ENCODE measurements at places on chromosomes 16 and 17. TPM values are rescaled to one million over a fixed set of nuclear protein-coding genes. Genes with fewer than 3 reads are reported as not detected.

The KCNJ18 gene
- not detected for total RNA-seq

The TMC8 gene
- 2.0 TPM for total RNA-seq

- no peaks in the 10 kb centered on the region for H3K36me3 ChIP-seq
- peaks cover 6% of the 10 kb centered on the region for H3K4me1 ChIP-seq
Measured at GRCh38 chr16:48613061-48613957, 3.3 kb upstream of the N4BP1 start.

DNA sequence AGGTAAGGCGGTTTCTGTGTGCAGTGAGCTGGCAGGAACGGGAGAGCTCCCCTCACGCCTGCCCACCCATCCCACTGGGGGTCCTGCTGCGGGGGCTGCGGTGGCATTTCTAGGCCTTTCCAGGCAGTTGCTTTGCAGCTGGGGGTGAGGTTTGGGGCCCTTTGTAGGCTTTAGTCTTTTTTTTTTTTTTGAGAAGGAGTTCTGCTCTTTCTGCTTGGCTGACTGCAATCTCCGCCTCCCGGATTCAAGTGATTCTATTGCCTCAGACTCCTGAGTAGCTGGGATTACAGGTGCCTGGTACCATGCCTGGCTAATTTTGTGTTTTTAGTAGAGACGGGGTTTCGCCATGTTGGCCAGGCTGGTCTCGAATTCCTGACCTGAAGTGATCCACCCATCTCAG is 11.1 kb downstream of the TSC2 start:
- no peaks in the 10 kb centered on the region for H3K27me3 ChIP-seq
- H3K27ac ChIP-seq = no peak overlapping the region
- DNase-seq = no peak
- peaks cover 7% of the 10 kb centered on the region for H3K36me3 ChIP-seq
- no peaks in the 10 kb centered on the region for H3K4me1 ChIP-seq

DNA sequence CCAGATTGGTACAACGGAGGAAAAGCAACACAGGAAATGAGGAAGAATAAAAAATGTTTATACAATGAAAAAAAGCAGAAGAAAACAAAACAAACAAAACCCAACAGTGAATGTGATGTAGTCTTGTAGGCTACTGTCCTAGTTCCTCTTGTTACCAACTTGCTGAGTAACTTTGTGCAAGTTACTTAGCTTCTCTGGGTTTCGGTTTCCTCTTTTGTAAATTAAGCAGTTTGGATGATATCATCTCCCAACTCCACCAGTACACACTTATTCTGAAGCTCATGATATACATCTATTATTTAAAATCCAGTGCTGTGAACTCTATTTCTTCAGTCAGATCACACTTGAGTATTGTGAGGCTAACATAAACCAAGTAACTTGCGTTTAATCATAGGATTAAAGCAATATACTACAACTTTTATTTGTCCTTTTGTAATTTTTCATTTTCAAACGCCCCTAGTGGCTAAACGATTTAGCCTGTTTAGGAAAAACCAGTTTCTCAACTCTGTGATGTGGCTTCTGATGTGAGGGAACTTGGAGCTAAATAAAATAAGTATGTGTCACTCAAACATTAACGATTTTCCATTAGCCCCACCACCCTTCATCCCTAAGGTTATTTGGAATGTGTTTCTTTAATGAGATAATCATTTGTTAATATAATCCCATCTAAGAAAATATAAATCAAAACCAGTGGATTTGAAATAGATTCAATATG is 1.4 kb upstream of the UNK start:
- H3K4me3 ChIP-seq = no peak overlapping the region
- H3K27me3 ChIP-seq = no peaks in the 10 kb centered on the region
- no peak for DNase-seq
- peaks cover 7% of the 10 kb centered on the region for H3K4me1 ChIP-seq

- peaks cover 48% of the 10 kb centered on the region for H3K4me1 ChIP-seq
- peaks cover 13% of the 10 kb centered on the region for H3K36me3 ChIP-seq
- no peak overlapping the region for H3K27ac ChIP-seq
- no peak for DNase-seq
- no peak overlapping the region for H3K4me3 ChIP-seq
Measured at GRCh38 chr16:87851141-87851587, 18.1 kb downstream of the SLC7A5 start.

DNA sequence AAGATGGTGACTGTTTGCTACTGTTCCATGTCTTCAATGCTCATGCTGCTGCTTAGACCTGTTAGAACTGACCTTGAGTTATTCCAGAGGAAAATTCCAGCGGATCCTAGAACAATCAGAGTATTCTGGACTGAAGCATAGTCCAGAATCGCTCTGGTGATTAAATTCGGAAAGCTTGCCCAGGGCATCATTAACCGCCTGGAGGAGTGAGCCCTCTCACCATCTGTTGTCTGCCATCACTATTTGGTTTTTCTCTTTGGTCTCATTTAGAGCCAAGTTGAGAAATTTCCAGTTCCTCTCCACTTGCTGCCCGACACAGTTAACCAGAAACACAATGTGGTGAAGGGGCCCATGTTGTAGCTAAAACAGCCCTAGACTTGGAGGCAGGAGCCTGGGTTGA is 104.1 kb downstream of the BMERB1 start:
- no peaks in the 10 kb centered on the region for H3K36me3 ChIP-seq
- H3K4me3 ChIP-seq = no peak overlapping the region
- no peak overlapping the region for H3K27ac ChIP-seq
- H3K27me3 ChIP-seq = no peaks in the 10 kb centered on the region

DNA sequence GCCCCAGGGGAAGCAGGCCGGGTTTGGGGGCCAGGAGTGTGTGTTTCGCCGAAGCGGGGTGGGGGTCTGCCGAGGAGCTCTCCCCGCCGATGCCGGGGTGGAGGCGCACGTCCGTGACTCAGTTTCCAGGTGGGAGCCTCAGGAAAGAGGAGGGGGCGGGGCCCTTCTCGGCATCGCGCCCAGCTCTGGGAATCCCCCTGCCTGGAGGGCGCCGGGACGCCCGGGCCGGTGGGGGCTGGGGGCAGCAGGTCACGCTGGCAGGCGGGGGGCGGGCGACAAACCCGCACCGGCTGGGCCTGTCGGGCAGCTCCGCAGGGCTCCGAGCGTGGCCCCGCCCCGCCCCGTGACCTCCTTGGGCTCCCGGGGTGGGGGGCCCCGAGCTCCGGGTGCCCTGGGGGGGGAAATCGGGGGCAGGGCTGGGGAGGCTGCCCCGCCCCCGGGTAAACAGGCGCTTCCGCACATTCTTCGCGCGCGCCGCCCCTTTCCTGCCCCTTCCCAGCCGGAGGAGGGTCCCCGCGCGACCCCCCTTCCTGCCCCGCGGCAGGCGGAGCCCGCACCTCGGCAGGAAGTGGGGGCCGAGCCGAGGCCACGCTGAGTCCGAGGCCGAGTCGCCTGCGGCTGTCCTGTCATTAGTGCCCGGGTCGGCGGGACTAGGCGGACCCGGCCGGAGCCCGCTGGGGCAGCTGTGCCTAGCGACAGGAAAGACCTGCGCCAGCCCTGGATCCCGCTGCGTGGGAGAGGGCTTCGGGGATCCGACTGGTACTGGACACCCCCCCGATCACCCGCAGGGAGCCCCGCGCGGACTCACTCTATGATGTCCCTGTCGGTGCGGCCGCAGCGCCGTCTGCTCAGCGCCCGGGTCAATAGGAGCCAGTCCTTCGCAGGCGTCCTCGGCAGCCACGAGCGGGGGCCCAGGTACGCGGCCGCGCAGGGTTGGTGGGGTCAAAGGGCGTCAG is 9.3 kb downstream of the RIPOR1 start:
- no peak for DNase-seq
- H3K27me3 ChIP-seq = peaks cover 86% of the 10 kb centered on the region
- peak overlapping the region; percentile 47 for H3K4me3 ChIP-seq
- H3K27ac ChIP-seq = no peak overlapping the region

- DNase-seq = no peak
- H3K27ac ChIP-seq = no peak overlapping the region
- H3K4me1 ChIP-seq = peaks cover 6% of the 10 kb centered on the region
- no peaks in the 10 kb centered on the region for H3K27me3 ChIP-seq
- H3K4me3 ChIP-seq = no peak overlapping the region
- H3K36me3 ChIP-seq = no peaks in the 10 kb centered on the region
Measured at GRCh38 chr17:51741458-51741857, 417.1 kb downstream of the CA10 start.

GRCh38 chr16:85649411-85650134 is 36.5 kb downstream of the GSE1 start:
- H3K27me3 ChIP-seq = no peaks in the 10 kb centered on the region
- peaks cover 5% of the 10 kb centered on the region for H3K4me1 ChIP-seq
- peaks cover 2% of the 10 kb centered on the region for H3K36me3 ChIP-seq
- H3K27ac ChIP-seq = no peak overlapping the region
- H3K4me3 ChIP-seq = no peak overlapping the region

DNA sequence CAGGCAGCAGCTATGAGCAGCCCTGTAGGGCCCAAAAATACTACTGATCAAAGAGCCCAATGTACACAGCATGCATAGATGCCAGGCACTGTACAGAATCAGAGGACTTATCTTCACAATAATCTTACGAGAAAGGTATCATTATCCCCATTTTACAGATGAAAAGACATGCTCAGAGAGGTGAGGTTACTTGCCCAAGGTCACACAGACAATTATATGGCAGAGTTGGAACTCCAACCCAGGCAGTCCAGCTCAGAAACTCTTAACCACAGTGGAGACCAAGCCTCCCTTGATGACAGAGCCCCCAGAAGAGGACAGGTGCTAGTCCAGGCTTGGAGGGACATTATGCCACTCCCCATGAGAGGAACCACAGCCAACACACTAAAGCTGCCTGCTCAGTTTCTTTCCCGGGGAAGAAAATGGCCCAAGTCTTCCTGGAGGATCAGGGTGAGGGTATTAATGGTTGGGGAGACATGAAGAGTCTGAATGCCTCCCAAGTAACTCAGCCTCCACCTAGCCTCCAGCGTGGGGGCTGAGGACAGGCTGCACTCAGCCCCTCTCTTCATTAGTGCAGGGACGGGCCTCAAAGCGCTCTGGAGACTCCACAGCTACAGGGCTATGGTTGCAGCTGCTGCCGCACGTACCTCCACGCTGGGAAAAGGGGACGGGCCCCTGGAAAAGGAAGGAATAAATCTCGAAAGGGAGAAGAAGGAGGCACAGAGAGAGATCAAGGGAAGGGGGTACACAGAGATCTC is 826 bp downstream of the UNC119 start:
- no peak overlapping the region for H3K27ac ChIP-seq
- H3K4me1 ChIP-seq = no peaks in the 10 kb centered on the region
- H3K36me3 ChIP-seq = peaks cover 4% of the 10 kb centered on the region
- peak overlapping the region; percentile 89 for H3K4me3 ChIP-seq
- DNase-seq = no peak

- H3K27ac ChIP-seq = no peak overlapping the region
- no peaks in the 10 kb centered on the region for H3K36me3 ChIP-seq
- H3K4me1 ChIP-seq = peaks cover 13% of the 10 kb centered on the region
- no peak for DNase-seq
Measured at GRCh38 chr16:531494-532125, 4.1 kb downstream of the CAPN15 start.

DNA sequence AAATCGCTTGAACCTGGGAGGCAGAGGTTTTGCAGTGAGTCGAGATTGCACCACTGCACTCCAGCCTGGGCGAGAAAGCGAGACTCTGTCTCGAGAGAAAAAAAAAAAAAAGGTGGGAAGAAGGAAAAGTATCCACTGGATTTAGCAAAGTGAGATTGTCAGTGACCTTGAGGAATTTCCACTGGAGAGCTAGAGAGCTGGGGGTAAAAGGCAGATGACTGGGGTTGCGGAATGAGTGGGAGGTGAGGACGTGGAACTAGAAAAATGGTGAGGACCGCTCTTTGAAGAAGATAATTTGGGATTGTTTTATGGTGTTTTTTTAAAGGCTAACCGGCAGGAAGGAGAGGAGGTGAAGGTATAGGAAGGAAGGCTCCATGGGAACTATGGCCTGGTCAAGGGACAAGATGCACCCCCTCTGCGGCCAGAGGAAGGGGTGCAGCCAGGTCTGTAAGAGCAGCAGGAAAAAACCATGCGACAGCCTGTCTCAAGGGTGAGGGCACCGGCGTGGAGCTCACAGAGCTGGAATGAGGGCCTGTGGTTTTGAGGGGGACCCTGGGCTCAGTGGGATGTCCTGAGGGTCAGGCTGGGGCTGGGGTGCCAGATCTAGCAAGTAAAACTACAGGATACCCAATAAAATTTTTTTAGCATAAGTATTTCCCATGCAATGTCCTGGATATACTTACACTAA is 694 bp upstream of the MLST8 start:
- H3K4me3 ChIP-seq = peak overlapping the region; percentile 86
- no peaks in the 10 kb centered on the region for H3K4me1 ChIP-seq
- H3K27me3 ChIP-seq = no peaks in the 10 kb centered on the region
- no peak overlapping the region for H3K27ac ChIP-seq

DNA sequence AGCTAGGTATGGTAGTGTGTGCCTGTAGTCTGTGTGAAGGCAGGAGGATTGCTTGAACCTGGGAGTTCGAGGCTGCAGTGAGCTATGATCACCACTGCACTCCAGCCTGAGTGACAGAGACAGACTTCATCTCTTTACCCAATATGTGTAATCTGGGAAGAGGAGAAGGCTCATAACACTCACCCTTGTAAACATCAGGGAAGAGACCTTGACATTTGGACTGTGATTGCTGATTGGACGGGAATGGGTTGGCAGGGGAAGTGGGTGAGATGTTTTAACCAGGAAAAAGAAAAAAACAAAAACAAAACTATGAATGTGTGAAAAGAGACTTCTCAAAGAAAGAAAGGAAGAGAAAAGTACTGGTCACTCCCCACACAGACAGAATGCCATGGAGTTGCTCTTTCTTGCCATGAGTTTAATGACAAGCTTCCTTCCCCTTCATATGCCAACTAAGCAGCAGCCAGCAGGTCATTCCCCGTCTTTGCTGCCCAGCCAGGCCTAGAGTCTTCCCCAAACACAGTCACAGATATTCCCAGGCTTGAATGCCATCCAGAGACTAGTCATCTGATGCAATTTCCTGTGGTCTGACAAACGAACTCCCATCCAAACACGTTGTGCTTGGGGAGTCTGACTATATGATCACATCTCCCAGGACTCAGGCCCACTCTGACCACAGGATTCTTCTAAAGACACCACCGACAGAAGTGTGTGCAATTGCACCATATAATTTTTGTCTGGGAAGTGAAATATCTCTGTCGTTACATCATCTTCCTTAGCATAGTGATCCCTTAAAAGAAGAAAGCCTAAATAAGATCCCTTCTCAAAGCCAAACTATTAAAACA is 3.6 kb upstream of the XAF1 start:
- no peaks in the 10 kb centered on the region for H3K4me1 ChIP-seq
- DNase-seq = no peak
- H3K27me3 ChIP-seq = no peaks in the 10 kb centered on the region
- no peaks in the 10 kb centered on the region for H3K36me3 ChIP-seq
- no peak overlapping the region for H3K4me3 ChIP-seq
